Activated CD4-positive, alpha-beta T cell treated with anti-CD3 and anti-CD28 coated beads, Interleukin-2, amount 50 U/mL, for 24 hours (primary cell): ENCODE measurements at places on chromosomes 12 and 14.

DNA sequence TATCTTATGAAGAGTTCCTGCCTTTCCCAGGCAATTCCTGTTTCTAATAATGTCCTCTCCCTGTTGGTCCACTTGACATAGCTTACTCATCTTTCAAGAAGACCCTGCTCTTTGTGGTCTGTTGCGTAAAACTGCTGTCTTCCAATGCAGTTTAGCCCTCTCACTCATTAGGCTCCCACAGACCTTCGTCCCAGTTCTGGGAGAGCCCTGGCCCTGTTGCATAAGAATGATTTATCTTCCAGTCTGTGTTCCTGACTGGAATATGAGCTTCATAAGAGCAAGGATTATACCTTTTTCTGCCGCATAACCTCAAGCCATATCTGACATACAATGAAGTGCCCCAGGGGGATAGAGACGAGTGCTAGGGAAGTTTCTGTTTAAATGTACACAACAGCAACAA is 365.9 kb upstream of the NOVA1 start:
- no peak for DNase-seq

- no peak for DNase-seq
Observed at GRCh38 chr14:92577321-92577742, 63.8 kb downstream of the RIN3 start.

DNA sequence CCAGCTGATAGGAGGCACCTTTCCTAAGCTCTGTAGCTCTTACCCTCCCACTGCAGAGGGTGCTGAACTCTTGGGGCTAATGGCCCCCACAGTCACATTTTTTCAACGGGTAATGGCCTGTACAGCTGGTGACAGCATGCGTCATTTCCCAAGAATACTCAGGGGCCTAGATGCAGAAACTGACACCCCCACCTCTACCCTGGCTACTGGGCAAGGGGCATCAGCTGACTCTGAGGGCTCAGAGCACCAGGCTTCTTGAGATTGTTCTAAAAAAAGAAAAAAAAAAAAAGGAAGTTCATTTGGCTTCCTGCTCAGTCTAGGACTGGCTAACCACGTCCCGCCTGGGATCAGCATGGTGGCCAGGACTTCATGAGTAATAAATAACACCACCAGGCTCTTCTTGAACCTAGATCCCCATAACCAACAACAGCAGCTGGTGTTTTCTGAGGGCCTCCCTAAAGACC is 35.2 kb downstream of the ZFP36L1 start:
- no peak for DNase-seq

- no peak for DNase-seq
Observed at GRCh38 chr12:111761099-111761498, 5.6 kb upstream of the ALDH2 start.

GRCh38 chr12:20063116-20063515 is 305.2 kb upstream of the PDE3A start:
- DNase-seq: no peak

DNA sequence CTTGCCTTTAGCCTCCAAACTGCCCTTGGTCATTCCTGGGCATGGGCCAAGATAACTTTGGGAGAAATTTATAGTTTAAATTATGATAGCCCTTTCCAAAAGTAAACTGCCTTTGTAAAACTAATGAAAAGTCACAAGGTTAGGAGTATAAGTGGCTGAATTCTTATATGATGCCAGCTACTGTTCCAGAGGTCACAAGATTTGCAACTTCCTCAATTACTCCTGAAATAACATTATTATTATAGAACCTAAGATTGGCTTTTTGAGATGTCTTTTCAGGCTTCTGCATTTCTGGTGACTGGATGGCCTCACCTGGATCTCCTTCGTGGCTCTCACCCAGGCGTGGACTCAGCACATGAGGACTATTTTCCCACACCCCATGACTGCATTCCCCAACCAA is 55.0 kb downstream of the OSBPL8 start:
- DNase-seq: no peak

GRCh38 chr12:132069336-132069985 is 74.7 kb downstream of the DDX51 start:
- no peak for DNase-seq

DNA sequence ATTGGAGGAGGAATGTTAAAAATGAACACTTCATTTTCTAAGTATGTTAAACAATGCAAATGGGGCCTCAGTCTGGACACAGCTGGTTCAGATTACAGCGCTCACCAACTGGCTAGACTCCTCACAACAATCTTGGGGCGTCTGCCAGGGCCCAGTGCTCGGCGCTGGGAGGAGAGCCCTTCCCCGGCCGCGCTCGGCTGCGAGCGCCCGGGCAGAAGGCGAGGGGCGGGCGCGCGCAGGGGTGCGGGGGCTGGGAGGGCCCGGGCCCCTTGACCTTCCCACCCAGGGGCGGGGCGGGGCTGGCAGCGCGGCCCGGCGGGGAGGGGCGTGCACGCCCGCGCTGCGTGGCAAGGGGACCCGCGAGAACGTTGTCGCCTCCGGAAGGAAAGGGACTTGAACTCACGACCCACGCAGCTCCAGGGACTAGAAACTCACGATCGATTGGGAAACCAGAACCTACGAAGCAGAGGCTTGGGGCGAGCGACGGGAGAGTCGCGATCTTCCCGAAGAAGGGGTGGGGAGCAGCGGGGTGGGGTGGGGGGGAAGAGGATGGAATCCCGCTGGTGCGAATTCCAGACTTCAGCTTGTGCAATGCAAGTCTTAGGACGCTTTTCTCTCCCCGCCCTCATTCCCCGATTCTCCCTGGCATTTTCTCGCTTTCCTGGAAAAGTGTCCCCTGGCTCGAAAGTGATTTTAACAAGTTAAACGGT is at the start of gene FBLN5:
TSS of gene FBLN5 (minus strand) at position 220 of the 710 bp plus-strand sequence. CDS start 465 bp downstream, outside the sequence.
- DNase-seq: peak; percentile 4

DNA sequence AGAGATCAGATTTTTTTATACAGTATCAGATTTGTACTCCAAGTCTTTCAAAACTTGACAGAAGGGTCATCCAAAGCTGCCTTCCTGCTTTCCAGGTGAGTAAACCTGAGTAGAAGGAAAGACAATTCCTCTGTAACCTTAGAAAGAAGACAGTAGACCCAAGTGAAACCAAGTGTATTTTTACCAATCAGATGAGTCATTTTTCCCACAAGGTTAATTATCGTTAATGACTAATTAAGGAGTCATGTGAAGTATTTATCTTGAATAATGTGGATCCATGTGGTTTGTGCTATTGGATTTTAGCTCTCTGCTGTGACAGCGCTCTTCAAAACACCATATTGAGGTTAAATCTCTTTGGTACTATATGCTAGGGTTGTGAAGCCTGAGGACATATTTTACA is 74.0 kb upstream of the PELI2 start:
- DNase-seq: no peak

GRCh38 chr14:67986131-67986841 is 166.7 kb downstream of the RAD51B start:
- no peak for DNase-seq

GRCh38 chr14:32329146-32329545 is at the start of gene AKAP6:
Gene AKAP6 (plus strand): TSS chr14:32329298. CDS start chr14:32433494, 104,196 bp downstream.
- no peak for DNase-seq

DNA sequence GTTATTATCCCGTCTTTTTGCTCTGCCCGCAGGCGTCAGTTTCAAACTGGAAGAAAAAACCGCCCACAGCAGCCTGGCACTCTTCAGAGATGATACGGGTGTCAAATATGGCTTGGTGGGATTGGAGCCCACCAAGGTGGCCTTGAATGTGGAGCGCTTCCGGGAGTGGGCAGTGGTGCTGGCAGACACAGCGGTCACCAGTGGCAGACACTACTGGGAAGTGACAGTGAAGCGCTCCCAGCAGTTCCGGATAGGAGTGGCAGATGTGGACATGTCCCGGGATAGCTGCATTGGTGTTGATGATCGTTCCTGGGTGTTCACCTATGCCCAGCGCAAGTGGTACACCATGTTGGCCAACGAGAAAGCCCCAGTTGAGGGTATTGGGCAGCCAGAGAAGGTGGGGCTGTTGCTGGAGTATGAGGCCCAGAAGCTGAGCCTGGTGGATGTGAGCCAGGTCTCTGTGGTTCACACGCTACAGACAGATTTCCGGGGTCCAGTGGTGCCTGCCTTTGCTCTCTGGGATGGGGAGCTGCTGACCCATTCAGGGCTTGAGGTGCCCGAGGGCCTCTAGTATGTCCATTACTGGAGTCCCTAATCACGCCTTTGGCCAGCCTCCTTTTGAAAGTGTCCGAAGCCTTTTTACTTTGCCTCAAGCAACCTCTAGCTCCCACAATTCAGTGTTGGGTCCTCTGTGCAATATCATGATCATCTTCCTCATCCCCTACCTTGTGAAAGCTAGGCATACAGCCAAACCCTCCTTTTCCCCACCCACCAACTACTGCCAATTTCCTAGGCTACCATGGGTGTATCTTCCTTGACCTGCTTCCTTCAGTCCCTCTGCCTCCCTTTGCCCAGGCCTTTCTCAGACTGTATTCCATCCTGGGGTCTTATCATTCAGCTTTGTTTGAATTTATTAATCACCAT is 891 bp downstream of the SPRYD4 start:
- no peak for DNase-seq

GRCh38 chr12:92492291-92492690 is 210.5 kb upstream of the PLEKHG7 start:
- no peak for DNase-seq

GRCh38 chr12:103523771-103524170 is 28.0 kb upstream of the C12orf42 start:
- no peak for DNase-seq

- DNase-seq: no peak
Observed at GRCh38 chr12:25977047-25977446, 18.6 kb downstream of the RASSF8 start.

DNA sequence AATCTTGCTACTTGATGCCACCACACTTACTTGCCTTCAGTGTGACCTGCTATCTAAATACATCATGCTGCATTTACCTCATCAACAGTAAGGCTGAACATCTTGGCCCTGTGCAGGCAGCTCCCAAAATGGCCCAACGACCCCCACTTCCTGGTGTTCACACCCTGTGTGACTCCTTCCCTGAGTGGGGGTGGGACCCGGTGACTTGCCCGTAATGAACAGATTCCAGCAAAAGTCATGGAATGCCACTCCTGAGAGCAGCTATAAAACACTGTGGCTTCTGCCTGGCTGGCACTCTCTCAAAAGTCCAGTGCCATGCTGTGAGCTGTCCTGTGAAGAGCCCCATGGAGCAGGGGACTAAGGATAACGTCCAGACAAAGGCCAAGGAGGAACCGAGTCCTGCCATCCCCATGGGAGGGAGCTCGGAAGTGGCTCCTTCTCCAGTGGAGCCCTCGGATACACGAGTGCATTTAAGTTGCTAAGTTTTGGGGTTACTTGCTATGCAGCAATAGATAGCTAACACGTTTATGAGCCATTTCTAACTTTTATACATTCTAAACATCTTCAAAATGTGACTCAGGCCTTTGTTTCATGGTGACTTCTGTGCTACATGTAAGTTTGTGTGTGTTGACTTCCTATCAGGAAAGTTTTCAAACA is 33.0 kb downstream of the P2RX2 start:
- DNase-seq: no peak

- no peak for DNase-seq
Observed at GRCh38 chr12:6981152-6982052, 10.7 kb downstream of the EMG1 start.

- DNase-seq: no peak
Observed at GRCh38 chr12:66901138-66901932, 222.5 kb upstream of the GRIP1 start.

DNA sequence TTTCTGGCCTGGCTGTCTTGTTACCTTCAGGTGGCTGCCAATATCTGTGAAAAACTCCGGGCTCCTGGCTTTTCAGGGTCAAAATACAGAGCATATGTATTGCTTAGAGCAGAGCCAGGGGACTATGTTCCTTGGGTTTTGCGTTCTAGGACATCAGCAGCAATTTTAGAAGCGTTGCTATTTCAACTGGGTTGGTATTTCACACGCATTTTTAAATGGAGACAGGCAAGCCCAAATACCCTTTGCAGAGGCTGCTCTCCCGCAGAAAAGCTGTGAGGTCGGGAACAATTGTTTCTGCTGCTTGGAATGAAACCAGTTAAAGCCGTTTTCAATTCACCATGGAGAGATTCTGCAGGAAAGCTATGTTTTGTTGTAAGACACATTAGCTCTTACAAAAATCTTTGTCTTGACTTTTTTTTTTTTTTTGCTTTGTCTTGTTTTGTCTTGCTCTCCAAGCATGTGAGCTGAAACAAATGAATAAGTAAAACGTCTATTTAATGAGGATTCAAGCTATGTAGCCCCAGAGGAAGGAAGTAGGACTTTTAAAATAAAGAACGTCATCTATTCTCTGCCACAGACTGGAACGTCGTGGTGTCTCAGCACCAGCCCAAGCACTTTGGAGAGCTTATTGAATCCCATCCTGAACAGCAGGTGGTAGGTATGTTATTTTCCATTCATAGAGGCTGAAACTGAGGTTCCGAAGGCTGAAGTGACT is 181.0 kb upstream of the TBX3 start:
- DNase-seq: no peak

DNA sequence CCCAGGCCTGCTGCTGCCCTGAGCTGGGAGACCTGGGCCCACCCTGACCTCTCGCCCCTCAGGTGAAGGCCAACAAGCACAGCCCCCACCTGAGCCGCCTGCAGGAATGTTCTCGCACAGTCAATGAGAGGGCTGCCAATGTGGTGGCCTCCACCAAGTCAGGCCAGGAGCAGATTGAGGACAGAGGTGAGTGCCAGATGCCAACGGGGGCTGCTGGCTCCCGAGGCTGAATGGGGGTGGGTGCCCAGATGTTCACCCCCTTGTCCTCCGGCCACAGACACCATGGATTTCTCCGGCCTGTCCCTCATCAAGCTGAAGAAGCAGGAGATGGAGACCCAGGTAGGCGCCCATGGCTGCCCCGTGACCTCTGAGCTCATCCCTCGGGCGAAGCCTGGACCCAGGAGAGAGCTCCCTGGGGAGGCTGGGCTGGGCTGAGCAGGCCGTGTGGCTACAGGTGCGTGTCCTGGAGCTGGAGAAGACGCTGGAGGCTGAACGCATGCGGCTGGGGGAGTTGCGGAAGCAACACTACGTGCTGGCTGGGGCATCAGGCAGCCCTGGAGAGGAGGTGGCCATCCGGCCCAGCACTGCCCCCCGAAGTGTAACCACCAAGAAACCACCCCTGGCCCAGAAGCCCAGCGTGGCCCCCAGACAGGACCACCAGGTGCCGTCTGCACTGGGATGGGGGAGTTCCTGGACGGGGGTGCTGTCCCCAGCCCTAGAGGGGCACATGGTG is 25.8 kb downstream of the HIP1R start:
- no peak for DNase-seq

DNA sequence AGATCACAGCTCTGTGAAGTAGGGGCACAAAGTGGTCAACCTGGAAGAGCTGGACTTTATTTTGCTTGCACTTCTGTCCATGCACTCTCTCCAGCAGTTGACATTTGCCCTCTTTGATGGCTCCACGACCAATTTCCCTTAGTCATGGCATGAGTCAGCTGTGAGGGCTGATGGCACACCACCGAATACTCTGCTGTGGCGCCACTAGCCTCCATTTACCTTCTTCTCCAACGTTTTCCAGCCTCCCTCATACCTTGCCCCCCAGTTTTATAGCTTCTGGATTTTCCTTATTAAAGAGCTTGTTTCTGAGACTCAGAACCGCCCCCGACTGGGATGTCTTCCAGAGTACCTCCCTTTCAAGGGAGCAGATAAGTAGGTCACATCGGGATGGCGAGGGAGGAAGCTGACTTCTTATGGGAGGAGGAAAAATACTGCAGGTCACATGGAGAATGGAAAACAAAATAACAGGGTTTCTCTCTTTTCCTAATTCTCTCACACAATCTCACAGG is 17.6 kb downstream of the NINJ2 start:
- no peak for DNase-seq
